ENCODE measurements at places on chromosomes 5 and 9.

GRCh38 chr9:134344068-134344799, 18.0 kb downstream of the RXRA start:
- DNase-seq: peak; percentile 66

DNA sequence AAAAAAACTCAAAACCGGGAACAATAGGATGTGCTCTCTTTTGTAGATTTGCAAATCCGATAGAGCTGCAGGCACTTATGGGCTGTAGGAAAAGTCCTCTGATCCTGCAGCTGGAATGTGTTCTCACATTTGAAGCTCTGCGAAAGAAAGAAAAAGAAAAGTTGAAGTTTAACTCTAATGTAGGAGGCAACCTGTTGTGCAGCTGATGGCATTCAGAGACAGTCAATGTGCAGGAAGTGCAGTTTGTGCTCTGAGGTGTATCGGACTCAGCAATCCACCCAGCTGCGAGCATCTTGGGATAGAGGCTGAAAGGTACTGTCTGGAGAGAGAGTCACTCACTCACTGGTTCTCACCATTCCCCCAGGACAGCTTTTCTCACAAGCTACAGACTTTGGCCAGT, 339.2 kb downstream of the AGTPBP1 start:
- no peak for DNase-seq

DNA sequence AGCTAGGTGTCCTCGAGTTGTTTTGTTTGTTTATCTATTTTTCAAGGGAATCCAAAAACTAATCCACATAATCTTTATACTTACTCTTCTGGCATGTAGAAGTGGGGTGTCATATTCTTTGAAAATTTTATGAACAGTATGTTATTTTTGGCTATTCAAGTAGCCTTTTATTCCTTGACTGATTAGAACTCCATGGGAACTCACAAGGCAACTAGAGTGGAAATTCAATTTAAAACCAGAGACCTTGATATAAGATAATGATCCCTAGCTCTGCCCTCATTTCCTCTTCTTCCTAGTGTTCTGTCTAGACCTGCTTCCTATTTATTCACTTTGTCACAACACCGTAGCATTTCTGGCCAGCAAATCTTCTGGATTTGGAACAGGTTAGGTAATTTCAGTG, 1123.7 kb upstream of the C9orf72 start:
- DNase-seq: no peak

GRCh38 chr5:89313804-89314588, 431.0 kb upstream of the MEF2C start:
- peak; percentile 15 for DNase-seq

Measured in K562 (cell line).